ENCODE measurements at places on chromosomes 1 and 21.

DNA sequence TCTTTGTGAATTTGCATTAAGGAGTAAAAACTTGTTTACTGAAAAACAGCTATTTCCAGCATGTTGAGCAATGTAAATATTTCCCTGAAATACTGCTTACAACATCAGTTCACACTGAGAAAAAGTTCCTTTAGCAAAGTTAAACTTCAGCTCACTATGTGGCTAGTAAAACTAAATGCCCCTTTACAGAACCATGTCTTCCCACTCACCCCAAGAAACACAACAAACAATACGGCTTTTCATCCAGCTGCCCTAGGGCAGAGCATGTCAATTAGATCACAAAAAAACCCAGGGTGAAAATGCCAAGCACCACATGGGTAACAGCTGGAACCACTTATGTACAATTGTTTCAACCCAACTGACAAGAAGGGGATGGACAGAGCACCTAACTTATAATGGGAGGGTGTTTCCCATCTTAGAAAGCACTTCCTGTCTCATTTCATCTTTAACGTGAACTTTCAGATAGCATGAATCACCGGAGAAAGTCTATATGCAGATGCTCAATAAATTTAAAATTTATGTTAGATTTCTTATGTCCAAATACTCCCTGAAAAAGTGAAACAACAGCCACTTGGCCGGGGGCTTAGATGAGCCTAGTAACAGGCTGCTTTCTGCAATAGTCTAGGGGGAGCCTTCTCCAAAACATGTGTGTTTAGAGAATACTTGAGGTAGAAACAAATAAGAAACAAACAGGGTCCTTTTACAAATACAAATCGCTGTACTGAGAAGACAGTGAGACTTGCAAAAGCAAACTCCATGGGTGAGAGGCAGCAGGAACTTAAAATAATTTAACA lies 6.6 kb downstream of the NID1 start:
- peak; percentile 41 for DNase-seq

GRCh38 chr1:235199441-235199840 lies 38.4 kb upstream of the RBM34 start:
- peak; percentile 72 for DNase-seq

GRCh38 chr1:17588048-17588871 lies 48.8 kb downstream of the ARHGEF10L start:
- peak; percentile 72 for DNase-seq

DNA sequence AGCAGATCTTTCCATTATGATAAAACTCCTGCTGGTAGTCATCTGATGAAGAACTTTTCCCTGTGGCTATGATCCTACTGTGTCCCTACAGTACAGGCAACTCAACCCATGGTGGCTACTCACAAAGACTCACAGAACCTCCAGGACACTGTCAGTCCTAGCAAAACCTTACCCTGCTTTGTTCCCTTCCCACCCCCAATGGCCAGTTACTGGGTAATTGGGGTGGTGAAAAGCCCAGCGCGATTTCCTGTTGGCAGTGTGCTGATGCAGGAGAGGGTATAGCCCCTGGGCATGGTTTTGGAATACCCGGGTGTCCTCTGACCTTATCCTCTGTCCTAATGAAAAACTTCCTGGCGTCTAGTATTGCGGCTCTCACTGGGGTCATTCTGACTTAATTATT lies 533 bp upstream of the RGL1 start:
- no peak for DNase-seq

DNA sequence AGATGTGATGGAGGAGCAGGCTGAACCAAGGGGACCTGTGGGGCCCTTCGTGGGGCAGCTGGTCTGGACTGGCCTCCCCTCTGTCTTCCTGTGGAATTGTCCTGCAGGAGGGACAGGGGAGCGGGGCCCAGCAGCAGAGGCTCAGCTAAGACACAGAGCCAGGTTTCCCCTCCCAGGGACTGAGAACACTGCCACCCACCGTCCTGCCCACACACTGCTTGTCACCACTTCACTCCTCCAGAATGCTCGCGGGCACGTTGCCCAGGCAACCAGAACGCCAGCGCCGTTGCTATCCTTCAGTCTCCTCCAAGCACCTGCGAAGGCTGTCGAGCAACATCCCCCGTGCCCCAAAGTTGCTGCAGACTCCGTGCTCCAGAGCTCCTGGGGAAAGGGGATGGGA lies 46.4 kb downstream of the AJAP1 start:
- no peak for DNase-seq

DNA sequence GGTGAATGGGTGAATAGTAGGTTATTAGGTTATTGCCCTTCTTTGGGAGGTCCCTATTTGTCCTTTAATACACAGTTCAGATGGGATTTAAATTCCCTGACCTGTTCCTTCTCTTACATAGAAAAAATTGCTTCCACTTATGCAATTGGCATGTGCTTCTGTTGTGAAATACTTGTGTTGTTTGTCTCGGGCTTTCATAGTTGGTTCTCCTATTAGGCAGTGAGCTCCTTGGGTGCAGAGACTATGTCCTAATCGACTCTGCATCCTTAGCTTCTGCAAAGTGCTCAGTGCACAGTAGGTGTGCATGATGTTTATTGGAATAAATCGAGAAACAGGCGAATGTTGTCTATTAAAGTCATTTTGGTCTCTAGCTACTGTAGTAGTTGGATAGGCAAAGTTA lies 1.3 kb upstream of the PDE4B start:
- DNase-seq, result no peak

- peak; percentile 80 for DNase-seq
Observed at GRCh38 chr21:44024887-44025353, 12.8 kb downstream of the TRAPPC10 start.

GRCh38 chr1:97538113-97538512 lies 382.7 kb downstream of the DPYD start:
- DNase-seq, result no peak

DNA sequence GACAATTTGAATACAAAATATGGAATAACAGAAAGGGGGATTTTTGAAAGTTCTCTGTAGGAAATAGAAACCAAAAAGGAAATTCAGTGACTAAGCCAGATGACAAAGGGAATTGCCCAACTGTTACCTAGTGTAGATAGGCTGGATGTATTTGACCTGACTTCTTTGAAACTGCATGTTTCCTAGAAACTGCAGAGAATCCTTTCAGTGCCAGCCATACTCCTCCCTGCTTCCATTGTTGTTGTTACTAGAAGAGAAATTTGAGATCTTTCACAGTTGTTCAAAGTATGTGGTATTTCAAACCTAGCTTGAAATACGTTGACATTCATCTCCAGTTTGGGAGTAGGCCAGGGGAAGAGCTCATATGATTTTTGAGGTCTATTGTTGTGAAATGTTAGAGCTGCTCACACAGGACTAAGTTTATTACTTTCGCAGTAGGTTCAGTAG lies 1.8 kb upstream of the GBP5 start:
- DNase-seq, result peak; percentile 70

- DNase-seq, result peak; percentile 15
Observed at GRCh38 chr1:56821462-56821797, 2.2 kb upstream of the FYB2 start.

DNA sequence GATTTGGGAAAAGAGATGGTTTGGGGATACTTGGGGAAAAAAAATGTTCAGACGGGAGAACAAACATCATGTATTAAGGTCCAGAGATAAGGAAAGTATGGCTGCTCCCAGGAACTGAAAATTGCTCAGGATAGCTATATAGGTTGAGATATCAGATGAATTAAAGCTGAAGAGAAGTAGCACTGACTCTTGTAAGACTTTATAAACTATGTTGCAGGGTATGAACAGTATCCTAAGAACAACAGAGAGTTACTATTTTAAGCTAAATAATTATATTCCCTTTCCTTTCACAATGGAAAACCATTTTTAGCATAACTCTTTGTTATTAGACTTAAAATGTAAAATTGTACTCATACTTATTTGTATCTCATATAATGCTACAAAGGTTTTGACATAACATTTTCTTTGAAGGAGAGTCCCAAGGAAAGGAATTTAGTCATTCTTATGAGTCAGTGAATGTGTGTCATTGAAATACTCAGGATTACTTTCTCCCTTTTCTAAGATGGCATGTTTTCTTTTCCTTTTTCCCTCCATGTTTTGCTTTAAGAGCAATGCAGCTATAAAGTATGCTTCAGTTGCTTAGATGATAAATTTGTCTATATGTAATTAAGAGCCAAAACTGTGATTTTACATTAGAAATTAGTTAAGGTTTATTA lies 139.4 kb upstream of the KIAA1614 start:
- DNase-seq, result peak; percentile 70

DNA sequence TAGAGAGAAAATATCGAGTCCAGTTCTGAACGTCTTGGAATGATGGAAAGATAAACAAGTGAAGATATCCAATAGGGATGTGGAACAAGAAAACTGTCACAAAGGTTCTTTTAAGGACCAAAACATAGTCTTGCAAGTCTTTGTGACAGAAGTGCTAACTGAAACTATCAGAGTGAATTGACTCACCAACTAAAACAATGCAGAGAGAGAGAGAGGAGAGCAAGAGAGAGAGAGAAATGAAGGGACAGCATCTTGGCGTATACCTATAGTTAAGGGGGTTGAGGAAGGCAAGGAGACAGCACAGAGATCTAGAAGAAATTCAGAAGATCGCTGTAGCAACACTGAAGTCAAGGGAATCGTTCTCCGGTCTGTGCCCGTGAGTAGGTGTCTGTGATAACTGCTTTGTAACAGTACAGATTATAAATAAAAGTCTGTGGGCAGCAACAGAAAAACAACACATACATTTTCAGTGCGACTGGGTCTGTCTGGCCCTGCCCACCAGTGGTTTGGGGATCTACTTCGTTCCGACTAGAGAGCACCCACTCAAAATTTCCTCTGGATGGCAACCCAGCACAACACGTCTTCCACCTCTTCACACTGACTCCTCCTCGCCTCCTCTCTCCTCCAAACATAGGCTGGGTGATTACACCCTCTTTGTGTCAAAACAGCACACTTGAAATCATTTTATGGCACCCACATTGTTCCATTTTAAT lies 4.8 kb upstream of the COA6 start:
- DNase-seq, result no peak

GRCh38 chr1:203153989-203154821 lies 21.4 kb downstream of the MYBPH start:
- DNase-seq, result no peak

GRCh38 chr1:91080650-91081049 lies 58.8 kb upstream of the ZNF644 start:
- no peak for DNase-seq

GRCh38 chr21:44814498-44815023 lies 3.3 kb downstream of the SUMO3 start:
- DNase-seq, result no peak

DNA sequence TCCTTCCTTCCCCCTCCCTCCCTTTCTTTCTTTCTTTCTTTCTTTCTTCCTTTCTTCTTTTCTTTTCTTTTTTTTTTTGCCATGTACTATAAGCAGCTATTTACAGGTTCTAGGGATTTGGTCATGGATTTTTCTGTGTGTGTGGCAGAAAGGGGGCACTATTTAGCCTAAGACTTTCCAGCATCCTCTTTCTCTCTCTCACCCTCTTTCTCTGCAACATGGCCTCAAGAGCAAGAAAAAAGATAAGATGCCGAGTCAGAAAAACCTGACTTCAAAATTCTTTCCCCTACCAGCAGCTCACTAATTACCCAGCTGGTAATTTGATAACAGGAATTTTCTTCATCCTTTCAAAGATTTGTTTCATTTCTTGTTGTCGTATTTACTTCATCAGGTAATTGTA lies 458.3 kb upstream of the ADAMTS5 start:
- DNase-seq, result no peak

- peak; percentile 85 for DNase-seq
Observed at GRCh38 chr1:67840449-67840848, 7.2 kb upstream of the GNG12 start.

DNA sequence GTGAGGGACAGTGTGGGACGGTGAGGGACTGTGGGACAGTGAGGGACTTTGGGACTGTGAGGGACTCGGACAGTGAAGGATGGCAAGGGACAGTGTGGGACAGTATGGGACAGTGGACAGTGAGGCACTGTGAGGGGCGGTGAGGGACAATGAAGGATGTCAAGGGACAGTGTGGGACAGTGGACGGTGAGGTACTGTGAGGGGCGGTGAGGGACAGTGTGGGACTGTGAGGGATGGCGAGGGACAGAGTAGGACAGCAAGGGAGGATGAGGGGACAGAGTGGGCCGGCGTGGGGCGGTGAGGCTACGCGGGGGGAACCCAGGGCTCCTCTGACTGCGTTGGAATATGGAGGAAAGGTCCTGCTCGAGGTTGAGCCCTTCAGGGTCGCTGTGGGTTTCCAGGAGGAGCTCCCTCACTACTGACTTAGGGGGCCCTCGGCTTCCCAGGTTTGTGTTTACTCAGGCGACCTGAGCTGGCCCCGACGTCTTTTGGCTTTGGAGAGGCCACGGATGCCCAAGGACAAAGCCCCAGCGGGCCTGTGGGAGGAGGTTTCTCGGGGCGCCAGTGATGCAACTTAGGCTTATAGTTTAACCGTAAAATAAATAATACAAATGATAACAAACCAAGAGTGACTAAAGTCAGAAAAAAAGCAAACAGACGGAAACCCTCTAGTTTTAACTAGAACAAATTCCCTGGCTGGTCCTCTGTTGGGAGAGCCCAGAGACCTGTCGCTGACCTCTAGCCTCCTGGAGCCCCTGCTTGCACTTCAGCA lies 1.1 kb upstream of the ERRFI1 start:
- DNase-seq, result peak; percentile 67

- DNase-seq, result peak; percentile 0
Observed at GRCh38 chr21:30271156-30271555, 11.6 kb downstream of the KRTAP24-1 start.

DNA sequence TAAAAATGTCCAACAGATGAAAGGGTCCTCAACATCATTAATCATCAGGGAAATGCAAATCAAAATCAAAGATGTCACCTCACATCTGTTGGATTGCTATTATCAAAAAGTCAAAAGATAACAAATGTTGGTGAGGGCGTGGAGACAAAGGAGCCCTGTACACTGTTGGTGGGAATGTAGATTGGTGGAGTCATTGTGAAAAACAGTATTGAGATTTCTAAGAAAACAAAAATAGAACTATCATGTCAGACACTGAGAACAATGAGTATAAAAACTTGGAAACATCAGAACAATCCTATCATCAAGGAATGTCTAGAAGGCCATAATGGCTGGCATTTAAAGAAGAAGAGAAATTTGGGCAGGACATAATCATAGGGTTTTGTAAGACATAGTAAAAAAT lies 209.2 kb upstream of the PTGFR start:
- DNase-seq, result no peak

- DNase-seq, result peak; percentile 29
Observed at GRCh38 chr1:206455666-206456344, 14.5 kb upstream of the IKBKE start.

DNA sequence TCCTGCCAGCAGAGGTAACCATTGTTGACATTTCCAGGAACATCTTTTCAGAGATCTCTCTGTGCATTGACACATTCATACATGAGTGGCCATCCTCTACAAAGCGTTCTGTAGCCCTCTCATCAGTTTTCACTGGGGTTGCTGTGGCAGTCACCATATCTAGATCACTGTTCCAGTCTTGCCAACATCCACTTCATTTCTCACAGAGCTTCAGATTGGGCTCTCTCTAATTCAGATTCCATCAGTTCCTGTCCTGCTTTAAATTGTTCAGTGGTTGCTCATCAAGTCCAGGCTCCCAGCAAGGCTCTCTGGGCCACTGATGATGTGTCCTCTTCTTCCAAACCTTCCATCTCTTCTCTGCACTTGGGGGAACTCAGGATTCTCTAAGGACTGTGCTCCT lies 173.7 kb downstream of the KCNJ6 start:
- DNase-seq, result no peak

Measured in astrocyte of the spinal cord (primary cell).